ENCODE measurements at places on chromosomes 3 and 15.

DNA sequence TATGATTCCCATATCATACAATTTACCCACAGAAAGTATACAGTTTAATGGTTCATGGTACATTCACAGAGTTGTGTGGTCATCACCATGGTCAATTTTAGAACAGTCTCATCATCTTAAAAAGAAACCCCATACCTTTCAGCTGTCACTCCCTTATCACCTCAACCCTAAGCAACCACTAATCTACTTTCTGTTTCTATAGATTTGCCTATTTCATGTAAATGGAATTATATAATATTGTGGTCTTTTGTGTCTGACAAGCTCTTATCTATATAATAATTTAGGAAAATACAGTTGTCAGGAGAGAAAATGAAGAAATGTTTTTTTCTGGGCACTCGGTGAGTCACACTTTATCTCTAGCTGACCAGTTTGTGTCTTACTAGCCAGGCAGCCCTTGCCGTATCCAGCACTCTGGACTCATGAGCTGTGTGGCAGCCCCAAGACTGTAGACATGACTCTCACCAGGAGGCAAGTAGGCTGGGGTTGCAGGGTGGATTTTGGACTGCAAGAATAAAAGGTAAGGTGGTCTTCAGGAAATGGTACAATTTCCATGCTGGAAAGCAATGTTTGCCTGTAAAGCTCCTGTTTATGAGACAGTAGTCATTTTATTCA lies 234.6 kb downstream of the THRB start:
- DNase-seq: no peak

- DNase-seq: no peak
Observed at GRCh38 chr3:170585008-170585936, 603 bp downstream of the SLC7A14 start.

GRCh38 chr3:168273917-168274316 lies 178.2 kb upstream of the GOLIM4 start:
- DNase-seq: no peak

DNA sequence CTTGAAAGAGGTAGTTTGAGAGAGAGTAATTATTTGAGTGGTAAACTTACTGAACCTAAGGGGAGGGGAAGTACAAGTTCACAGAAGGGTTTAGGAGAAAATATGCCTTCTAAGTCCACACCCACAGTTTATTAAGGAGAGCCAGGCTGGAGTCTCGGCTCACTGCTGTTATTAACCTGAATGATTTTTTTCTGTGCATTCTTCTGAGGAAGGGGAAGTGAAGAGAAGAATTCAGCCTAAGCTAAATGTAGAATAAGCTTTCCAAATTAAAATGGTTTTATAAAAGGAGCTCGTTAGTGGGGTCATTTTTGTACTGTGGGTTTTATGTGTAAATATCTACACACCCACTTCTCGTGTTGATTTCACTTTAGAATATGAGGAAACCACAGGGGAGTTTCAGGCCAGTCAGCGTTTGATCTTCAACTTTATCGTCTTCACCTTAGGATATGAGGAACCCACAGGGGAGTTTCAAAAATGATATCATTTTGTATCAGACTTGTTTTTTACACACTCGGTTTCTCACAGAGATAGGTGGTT lies 1.5 kb downstream of the WHAMM start:
- no peak for DNase-seq

- no peak for DNase-seq
Observed at GRCh38 chr15:88115486-88116152, 140.9 kb downstream of the NTRK3 start.

DNA sequence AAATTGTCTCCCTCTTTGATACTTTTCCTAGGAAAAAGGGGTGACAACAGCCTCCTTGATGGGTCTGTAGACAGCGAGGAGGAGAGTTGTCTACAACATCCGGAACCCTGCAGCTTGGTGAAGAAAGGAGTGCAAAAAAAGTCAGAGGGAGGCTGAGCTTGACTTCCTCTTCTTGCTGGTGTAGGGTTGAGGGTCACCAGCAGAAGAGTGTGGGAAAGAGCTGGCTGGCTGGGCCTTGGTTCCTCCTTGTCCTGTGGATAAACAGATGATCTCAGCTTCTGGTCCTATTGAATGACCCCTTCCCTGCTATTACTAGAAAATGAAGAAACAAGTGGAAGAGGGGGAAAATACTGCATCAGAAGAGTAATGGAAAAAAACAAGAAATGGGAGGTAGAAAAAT lies 20.4 kb downstream of the SLC7A14 start:
- DNase-seq: no peak

DNA sequence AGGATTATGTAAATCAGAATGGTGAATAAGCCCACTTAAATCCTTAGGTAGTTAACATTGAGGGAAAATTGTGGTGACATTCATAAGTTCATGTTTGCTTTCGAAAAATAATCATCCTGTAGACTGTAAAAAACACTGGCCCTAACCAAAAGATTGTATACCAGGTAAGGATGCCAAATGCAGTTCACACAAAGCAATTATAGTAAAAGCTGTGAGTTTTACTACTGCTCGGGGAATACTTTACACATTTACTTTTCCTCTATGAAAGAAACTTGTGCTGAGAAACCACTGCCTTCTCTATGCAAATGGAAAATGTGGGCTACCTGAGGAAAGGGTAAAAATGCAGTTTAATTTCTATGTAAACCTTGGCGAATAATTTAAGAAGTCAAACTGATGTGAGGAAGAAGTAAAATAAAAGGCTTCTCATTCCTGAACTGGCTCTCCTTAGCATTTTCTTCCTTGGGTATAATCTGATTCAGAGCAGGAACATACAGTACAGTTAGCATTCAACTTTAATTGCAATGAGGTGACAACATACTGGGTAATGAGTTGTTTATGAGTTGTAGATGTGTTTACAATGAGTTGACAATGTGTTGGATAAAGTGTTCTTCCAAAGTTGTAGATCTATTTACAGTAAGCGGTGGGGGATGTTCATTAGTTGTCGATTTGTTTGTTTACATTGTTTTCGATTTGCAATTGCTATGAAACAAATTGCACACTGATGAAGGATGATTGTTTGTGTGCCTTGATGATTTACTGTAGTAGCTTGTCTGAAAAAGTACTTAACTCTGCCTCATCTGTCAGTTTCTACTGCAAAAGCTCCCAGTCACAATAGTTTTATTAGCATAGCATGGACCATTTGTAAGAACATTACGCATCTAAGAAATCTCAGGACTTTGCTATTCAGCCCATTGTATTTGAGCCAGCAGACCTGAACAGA lies 453.0 kb upstream of the DPH6 start:
- DNase-seq: no peak

- no peak for DNase-seq
Observed at GRCh38 chr3:128081226-128081625, 29.0 kb downstream of the SEC61A1 start.

DNA sequence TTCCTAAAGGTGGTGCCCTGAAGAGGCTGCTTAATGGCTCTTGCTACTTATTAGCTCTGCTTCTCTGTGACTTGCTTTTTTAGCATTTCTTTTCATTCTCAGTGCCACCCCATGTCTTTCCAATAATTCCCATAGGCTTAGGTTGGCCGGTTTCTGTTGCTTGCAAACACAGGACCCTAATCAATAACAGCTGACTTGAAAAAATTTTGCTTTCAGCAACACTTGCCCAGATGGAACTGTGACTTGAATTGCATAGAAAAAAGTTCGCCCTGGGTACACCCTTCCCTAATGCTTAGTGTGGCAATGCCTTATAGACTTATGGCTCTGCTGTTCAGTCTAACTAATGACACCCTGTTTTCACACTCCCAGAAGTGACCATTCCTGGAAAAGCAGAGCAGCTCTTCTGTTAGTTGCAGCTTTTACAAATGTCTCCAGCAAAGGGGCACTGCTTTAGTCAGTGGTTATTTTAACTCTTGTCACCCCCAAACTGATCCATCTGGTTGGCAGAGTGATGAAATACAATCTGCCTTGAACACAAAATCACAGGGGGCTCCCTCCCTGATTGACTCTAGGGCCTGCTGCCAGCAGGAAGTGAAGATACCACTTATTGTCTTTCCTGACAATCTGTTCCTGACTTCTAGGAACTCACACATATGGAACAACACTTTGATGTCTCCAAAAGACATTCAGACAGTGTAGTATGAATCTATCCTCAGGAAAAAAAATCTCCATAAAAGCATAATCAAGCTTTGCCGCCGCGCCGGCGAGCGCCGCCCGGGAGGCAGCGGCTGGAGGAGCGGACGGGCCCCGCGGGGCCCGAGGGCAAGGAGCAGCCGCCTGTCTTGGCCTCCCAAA lies 9.7 kb upstream of the SLMAP start:
- no peak for DNase-seq

- no peak for DNase-seq
Observed at GRCh38 chr15:43190178-43190577, 5.0 kb downstream of the CCNDBP1 start.

GRCh38 chr15:28106294-28107110 lies 7.4 kb upstream of the OCA2 start:
- DNase-seq: no peak

DNA sequence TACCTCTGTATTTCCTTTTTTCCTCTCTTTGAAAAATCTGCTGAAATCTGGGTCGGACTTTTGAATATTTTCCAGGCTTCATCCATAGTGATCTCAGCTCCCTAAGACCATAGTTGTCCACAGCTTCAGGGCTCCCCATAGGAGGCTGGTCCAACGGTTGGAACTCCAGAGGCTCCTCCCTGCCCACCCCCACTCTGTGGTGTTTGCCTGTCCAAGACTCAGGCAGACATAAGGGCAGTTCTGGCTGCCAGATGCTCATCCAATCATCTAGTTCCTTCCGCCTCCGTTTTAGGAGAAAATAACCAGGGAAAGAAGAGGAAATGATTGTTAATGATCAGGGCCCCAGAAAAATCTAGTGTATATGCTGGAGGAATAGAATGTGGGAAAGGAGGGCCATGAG lies 27.9 kb upstream of the PRTG start:
- DNase-seq: no peak

DNA sequence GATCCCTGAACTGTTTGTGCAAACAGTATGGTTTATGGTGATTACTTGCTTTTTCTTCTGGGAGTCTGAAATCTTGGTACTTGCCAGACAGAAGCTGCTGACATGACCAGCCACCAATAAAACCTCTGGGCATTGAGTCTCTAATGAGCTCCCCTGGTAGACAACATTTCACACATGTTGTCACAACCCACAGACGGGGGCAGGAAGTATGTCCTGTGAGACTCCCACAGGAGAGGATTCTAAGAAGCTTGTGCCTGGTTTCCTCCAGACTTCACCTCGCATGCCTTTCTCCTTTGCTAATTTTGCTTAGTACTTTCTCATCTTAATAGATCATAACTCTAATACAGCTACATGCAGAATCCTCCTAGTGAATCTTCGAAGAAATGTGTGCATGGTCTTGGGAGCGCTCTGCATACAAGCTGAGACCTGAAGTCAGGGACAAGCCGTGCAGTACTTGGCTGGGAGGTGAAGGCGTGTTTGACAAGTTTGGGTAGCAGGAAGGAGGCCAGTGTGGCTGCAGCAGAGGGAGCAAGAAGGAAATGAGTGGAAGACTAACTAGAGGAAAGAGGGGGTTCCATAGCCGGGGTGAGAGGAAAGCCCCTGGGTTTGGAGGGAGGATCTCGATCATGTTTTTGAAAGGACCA lies 49.0 kb downstream of the B3GNT5 start:
- no peak for DNase-seq

- DNase-seq: no peak
Observed at GRCh38 chr3:126487151-126487771, 11.6 kb upstream of the ZXDC start.

DNA sequence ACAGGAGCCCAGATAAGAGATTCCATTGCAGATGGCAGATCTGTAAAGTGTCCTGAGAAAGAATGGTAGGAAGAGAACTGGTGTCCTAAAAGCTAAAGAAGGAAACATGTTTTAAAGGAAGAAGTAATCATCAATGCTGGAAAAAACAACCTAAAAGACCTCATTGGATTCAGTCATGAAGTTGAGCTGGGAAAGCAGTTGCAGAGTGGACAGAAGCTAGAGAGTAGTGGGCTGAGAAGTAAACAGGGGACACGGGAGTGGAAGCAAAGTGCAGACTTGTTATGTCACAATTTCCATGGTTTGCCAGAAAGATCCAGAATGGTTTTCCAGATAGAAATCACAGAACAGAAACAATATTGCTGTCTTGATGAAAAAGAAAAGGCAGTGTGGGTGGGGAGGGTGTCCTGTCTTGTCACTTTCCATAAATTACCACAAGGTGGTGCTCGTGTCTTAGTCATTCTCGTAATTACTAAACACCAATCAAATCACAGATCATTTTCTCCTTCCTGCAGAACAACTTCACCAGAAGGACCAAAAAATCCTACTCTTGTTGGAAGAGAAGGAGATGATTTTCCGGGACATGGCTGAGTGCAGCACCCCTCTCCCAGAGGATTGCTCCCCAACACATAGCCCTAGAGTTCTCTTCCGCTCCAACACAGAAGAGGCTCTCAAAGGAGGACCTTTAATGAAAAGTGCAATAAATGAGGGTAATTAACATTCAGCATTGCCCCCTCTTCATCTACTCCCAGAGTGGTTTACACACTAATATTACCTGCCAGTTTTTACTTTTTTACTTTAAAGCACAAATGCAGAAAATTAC lies 64.5 kb downstream of the KLHL25 start:
- no peak for DNase-seq

GRCh38 chr3:72618739-72619138 lies 229.5 kb downstream of the SHQ1 start:
- no peak for DNase-seq

DNA sequence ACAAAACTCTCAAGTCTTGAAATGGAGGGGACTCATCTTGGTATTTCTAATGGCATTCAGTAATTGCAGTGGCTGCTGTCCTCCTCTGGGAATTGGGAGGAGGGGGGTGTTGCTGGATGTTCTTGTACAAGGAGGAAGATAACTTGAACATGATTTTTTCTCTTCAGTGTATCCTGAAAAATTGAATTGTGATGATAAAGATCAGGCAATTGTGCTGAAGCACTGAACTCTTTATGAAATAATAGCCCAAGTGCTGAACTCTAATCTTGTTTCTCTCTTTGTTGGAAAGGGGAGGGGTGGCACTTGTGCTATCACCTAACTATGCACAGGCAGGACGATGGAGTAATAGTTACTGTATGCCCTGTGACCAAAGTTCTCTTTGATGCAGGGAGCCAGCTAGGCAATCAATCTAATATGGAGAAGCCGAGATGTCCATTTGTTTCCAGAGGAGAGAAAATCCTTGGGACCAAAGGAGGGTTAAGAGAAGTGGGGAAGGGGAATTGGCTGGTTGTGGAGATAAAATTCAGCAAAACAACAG lies 68.1 kb upstream of the ATP2C1 start:
- no peak for DNase-seq

Data from activated CD8-positive, alpha-beta memory T cell treated with anti-CD3 and anti-CD28 coated beads, Interleukin-2, amount 50 U/mL, for 48 hours (primary cell).